ENCODE measurements at places on chromosomes 4 and X.

GRCh38 chr4:154019811-154020210 is 230.9 kb upstream of the SFRP2 start:
- no peak for DNase-seq

GRCh38 chrX:26470941-26471340 is 255.0 kb downstream of the MAGEB5 start:
- DNase-seq, result no peak

DNA sequence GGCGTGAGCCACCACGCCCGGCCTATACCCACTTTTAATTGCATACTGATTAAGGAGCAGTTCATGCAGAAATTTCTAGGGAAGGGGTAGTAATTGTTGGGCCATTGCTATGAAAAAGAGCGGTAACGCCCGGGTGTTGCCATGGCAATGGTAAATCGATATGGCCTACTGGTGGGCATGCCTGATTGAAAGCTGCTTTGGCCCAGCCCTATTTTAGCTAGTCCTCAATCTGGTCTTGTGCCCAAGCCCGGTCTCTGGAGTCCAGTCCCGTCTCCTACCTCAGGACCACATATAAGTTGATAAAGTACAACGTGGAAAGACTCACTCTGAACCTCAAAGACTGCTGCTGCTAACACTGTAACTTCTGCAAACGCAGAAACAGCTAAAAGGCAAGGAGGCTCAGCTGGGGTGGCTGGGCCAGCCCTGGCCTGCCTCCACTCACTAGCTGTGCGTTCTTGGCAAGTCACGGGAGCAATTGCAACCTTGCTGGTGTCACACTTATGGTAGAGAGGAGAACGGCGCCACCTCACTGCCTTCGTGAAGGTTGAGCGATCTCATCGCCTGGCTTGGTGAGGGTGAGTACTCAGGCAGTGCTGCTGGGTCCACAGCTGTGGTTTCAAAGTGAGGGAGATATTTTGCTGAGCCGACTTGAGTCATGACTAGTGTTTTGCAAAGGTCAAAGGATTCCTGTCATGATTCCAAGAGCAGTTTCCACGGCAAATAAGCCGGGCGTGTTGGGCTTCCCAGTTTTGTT is 57.0 kb upstream of the GRPEL1 start:
- DNase-seq, result no peak

- DNase-seq, result no peak
These were observed 82.4 kb downstream of the GPM6A start for GRCh38 chr4:175729665-175730064.

- no peak for DNase-seq
These were observed 70.0 kb downstream of the NPNT start for GRCh38 chr4:105965183-105965800.

GRCh38 chrX:38087594-38087993 is 81.2 kb downstream of the SYTL5 start:
- no peak for DNase-seq

- DNase-seq, result no peak
These were observed 31.2 kb upstream of the PDGFRA start for GRCh38 chr4:54197926-54198325.

DNA sequence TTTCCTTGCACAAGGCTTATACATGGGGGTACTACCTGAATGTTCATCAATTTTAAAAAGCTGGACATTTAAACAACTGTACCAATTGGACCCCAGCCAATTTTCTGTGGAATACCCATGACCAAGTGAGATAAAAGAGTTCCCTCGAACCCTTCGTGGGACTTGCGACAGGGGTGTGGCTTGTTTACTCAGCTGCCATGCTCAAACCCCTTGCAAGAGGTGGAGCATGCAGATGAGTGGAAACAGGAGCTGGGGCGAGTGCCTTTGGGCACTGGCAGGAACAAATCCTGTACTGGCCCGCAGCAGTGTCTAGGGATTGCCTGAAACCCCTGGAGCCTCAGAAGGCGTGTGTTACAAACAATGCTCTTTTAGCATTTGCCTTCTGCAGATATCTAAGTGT is 144.2 kb downstream of the PDHA2 start:
- no peak for DNase-seq

DNA sequence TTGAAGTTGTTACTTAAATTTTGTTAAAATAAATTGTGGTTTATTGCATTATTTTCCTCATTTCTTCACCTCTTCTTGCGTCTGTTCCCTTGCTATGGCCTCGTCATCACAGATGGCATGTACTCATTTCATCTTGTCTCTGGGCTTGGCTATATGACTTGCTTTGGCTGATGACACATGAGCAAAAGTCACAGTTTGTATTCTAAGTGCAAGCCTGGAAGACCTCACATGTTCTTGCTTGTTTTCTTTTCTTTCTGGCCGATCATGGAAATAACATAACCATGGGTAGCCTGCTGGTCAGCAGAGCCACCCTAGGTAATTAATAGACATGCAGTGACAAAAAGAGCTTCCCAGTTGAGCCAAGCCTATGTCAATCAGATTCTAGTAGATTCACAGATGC is 527.9 kb downstream of the SPRY1 start:
- no peak for DNase-seq

- no peak for DNase-seq
These were observed 72.3 kb upstream of the ZNF518B start for GRCh38 chr4:10529291-10530136.

DNA sequence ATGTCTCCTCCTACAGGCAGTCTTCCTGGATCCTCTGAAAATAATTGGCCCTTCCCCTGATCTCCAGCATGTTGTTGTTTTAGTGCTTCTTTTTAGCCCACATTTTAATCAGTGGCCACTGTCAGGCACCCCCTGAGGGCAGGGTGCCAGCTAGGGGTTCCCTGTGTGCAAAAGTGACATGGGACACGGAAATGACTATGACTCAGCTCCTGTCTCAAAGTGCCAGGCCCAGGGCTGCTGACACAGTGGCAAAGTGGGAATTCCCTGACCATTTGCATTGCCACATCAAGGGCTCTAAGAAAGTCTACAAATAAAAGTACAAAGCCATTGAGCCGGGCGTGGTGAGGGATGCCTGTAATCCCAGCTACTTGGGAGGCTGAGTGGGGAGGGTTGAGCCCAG is 24.8 kb downstream of the HMX1 start:
- no peak for DNase-seq

- DNase-seq, result no peak
These were observed 27.3 kb upstream of the STS start for GRCh38 chrX:7119950-7120877.

- DNase-seq, result no peak
These were observed 60.1 kb downstream of the TSC22D3 start for GRCh38 chrX:107715331-107716117.

- DNase-seq, result no peak
These were observed 9.6 kb downstream of the ZAR1 start for GRCh38 chr4:48499551-48500066.

- no peak for DNase-seq
These were observed 745.8 kb upstream of the GALNTL6 start for GRCh38 chr4:171067422-171067821.

- no peak for DNase-seq
These were observed 158.8 kb upstream of the NDST4 start for GRCh38 chr4:115272185-115272584.

DNA sequence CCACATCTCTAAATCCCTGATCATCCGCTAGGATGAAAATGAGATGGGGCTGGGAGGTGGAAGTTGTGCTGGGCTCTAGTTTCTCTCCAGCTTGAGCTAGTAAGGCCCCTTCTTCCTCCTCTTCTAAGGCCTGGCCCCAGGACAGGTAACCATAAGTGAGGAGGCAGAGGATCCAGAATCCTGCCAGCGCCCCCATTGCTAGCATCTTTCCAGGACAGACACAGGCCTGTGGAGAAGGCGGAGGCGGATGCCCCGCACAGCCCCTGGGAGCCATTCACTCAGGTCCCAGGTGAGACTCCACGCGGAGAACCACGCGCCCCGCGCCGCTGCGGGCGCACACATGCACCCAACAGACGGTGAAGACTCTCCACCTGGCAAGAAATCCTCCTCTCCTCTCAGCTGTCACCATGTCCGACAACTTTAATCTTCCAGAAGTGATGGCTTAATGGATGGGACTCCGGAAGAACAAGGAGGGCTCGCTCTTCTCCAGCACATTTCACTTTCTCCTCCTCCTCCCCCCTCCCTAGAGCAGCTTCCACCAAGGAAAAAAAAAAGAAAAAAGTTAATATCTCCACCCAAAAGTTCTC is 793 bp downstream of the ARSJ start:
- no peak for DNase-seq

- no peak for DNase-seq
These were observed 307.3 kb downstream of the RAPGEF2 start for GRCh38 chr4:159410076-159410777.

GRCh38 chr4:153153339-153153871 is 50.8 kb upstream of the TRIM2 start:
- peak; percentile 73 for DNase-seq

- peak; percentile 39 for DNase-seq
These were observed at the start of gene PRSS48 for GRCh38 chr4:151276787-151277562. Gene PRSS48, plus strand, starts transcription at chr4:151277161. Its CDS starts 12 bp downstream, at chr4:151277173.

GRCh38 chr4:119233750-119234149 is 21.2 kb downstream of the USP53 start:
- DNase-seq, result no peak

DNA sequence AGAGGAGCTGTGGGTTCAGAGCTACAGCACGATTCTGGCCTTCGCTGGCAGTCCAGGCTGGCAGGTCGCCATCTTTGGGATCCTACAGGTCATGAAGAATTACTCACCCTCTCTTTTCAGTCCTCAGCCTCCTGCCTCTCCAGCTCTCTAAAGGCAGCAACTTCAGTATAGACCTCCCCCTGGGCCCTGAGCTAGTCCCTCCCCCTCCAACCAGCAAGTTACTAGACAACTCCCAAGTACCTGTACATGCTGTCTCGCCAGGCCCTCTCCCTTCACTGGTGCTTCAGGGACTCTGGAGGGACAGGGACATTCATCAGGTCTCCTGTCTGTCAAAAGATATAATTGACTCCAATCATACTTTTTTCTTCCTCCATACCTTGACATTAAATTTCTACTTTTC is at the start of gene GPR119:
Gene GPR119 (minus strand): TSS at position 155 of the 400 bp plus-strand sequence. CDS start 227 bp downstream, outside the sequence.
- DNase-seq, result no peak

DNA sequence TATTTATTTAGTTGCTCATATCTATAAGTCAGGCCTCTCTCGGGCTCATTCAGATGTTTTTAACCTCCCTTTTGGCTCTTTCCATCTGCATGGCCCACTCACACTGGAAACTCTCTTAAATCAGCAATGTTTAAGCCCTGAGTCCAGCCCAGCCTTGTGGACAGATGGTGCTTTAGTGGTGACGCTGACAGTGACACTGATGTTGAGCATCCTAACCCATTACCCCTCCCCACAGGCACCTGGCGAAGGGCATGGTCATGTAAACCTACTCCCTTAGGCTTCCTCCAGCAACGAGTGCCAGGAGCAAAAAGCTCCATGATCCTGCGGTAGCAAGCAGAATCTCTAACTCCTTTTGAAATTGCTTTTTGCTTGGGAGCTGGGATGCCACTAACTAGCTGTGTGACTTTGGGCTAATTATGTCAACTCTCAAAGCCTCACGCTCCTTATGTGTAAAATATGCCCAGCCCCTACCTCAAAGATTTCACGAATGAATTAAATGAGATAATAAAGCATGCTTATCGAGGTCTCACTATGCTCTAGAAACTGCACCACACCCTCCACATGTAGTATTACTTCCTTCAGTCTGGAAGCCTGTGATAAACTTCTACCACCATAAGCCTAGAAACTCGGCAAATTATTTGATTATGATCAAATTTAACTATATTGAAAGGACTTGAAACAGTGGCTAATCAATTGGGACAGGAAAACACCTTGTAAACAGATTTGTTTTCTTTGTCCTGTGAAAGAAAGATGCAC is 569.4 kb downstream of the BCOR start:
- no peak for DNase-seq

- no peak for DNase-seq
These were observed 40.9 kb downstream of the KDM6A start for GRCh38 chrX:44913656-44914531.

DNA sequence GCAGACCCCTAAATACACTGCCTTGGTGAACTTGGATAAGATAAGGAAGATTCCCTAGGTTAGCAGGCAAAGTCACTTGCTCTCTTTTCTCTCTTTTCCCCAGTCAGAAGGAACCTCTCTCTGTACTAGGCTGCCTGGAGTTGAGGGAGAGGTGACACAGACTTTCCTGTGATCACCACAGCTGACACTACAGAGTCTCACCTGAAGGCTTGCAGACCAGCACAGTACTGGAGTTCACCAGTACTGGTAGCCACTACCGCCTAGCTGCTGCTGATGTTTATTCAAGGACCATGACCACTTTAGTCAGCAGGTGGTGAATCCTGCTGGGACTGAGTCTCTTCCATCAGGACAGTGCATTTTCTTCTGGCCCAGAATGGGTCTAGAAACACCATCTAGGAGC is 63.3 kb downstream of the PTPN13 start:
- DNase-seq, result no peak

DNA sequence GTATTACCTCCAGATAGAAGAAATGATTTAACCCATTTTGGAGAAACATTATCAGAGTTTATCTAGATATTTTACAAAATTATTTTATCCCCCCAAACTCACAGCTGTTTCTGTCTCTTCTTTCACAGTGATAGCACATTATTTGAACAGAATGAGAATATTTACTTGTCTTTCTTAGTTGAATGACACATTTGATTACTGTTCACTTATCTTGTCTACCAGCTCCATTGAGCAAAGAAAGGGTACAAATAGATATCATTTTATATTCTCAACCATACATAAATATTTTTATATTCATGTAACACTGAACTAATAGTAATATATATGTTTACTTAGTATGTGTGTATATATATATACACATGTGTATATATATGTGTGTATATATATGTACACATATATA is 364.2 kb downstream of the GALNTL6 start:
- DNase-seq, result no peak

DNA sequence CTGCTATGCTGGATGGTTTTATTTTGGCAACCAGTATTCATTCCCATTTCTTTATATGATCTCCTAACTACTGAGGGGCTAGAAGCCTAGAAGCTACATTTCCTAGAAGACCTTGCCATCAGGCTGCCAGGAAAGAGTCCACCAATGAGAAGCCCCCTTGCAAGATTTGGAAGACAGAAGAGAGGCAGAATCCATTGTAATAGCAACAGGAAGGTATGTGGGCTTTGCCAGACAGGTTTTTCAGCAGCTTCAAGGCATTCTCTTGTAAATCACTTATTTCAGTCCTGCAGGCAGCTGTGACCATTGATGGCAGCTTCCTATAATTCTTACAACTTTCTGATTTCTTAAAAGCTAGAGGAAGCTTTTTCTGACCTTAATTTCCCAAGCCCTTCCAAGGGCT is 148.3 kb upstream of the NHS start:
- no peak for DNase-seq

DNA sequence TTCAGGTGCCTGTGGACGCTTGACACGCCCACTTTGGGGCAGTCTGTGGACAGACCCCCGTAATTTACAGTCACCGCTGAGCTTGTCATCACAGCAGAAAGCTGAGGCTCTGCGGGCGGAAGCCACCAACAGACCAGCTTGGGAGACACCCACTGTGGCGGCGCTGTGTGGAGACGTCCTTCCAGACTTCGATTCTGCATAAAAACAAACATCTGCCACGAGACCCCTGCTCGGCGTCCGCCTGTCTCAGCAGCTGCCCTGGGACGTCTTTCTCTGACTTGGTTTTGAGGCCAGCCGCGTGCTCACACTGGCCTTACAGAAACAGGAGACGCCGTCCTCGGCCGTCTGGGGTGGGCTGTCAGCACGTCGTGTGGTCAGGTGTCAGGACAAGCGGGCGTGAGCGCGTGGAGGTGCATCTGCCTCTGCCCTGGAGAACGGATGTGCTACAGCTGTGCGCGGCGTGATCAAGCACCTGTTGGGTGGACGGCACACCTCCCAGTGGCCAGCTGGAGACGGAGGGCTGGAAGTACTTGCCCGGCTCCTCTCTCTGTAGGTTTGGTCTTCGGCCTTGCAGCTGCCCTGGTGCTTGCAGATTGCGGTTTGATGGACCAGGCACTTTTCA is 37.5 kb downstream of the PIGG start:
- DNase-seq, result no peak

GRCh38 chr4:77156912-77157858 is at the start of gene CCNG2:
Gene CCNG2, plus strand, starts transcription at chr4:77157207. Its CDS starts 1,326 bp downstream, at chr4:77158533.
- peak; percentile 79 for DNase-seq
